ENCODE measurements at places on chromosomes 5 and 9.

GRCh38 chr9:99197124-99197630 is 24.6 kb downstream of the ALG2 start:
- peaks cover 25% of the 10 kb centered on the region for H3K4me1 ChIP-seq
- no peak for ATAC-seq
- no peak overlapping the region for H3K4me3 ChIP-seq
- peaks cover 5% of the 10 kb centered on the region for H3K36me3 ChIP-seq

DNA sequence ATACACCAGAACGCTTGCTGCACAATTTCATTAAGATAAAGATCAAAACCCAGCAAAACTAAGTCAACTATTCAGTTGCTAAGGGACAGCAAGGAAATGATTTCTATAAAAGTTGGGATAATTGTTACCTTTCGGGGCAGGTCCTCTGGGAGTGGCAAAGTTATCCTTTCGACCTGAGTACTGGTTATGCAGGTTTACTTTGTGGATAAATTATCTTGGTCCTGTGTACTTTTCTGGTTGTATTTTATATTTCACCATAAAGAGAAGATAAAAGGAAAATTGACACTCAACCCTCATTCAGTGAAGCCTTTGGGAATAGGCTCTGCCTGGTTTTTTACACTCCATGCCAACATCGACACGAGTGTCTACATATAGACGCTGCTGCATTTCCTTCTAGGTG is 146.5 kb downstream of the SYK start:
- no peak overlapping the region for H3K27ac ChIP-seq
- no peaks in the 10 kb centered on the region for H3K4me1 ChIP-seq
- H3K4me3 ChIP-seq: no peak overlapping the region
- ATAC-seq: no peak

DNA sequence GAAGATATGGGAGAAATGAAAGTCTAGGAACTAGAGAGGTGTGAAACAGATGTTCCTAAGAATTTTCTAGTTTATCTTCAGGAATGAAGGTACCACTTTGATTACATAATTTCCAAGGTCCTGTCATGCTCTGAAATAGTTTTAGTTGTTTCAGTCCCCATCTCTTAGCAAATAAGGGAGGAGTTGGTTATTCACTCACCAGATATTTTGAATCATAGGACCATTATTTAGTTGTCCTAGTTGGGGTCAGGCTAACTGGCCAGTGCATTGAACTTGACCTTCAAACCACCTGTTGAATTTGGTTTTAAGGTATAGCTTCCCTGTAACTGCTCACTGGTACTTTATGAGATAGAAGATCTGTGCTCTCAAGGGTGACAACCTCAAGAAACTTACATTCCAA is 53.9 kb upstream of the TNFAIP8 start:
- peaks cover 77% of the 10 kb centered on the region for H3K4me1 ChIP-seq
- H3K4me3 ChIP-seq: no peak overlapping the region
- peaks cover 21% of the 10 kb centered on the region for H3K36me3 ChIP-seq
- ATAC-seq: no peak
- H3K27me3 ChIP-seq: no peaks in the 10 kb centered on the region

- H3K27me3 ChIP-seq: no peaks in the 10 kb centered on the region
- no peak overlapping the region for H3K4me3 ChIP-seq
- peaks cover 29% of the 10 kb centered on the region for H3K4me1 ChIP-seq
- H3K36me3 ChIP-seq: peaks cover 48% of the 10 kb centered on the region
- ATAC-seq: no peak
- no peak overlapping the region for H3K27ac ChIP-seq
Measured at GRCh38 chr5:169923988-169924387, 56.3 kb downstream of the INSYN2B start.

- H3K4me3 ChIP-seq: no peak overlapping the region
- no peak for ATAC-seq
- no peak overlapping the region for H3K27ac ChIP-seq
- peaks cover 15% of the 10 kb centered on the region for H3K27me3 ChIP-seq
Measured at GRCh38 chr5:33848554-33848953, 43.2 kb downstream of the ADAMTS12 start.

DNA sequence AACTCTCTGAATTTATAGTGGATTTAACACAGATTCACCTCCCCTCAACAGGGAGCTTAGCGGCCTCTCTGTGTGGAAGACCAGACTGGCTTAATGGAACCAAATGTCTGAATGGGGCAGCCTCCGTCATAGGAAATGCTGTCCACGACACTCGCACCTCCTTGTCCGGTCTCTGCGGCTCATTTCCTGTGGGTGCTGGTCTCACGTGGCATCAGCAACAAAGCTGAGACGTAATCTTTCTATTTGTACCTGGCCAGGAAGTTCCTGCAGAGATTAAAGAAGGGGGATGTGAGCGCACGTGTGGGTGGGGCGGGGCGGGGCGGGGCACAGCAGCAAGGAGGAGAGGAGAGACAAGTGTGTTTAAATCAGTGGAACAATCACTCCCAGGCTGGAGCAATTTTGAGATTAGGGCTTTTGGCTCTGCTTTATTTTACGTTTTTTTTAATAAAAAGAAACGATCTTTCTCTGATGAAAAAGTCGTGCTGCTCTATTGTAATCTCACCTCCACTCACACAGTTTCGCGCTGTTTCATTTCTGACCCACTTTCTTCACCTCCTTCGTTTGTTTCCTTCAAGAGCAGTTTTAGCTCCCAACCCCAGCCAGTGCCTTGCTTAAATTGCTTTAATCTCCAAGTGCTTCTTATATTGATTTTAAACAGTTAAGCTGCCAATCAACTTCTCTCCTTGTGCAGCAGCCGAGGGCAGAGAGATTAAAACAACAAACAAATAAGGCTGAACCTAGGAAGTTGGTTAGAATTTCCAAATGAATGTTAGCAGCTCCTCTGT is 132.2 kb upstream of the ASTN2 start:
- peaks cover 5% of the 10 kb centered on the region for H3K4me1 ChIP-seq
- no peak overlapping the region for H3K4me3 ChIP-seq
- no peak overlapping the region for H3K27ac ChIP-seq
- peak; percentile 10 for ATAC-seq

- H3K36me3 ChIP-seq: peaks cover 6% of the 10 kb centered on the region
- peaks cover 26% of the 10 kb centered on the region for H3K4me1 ChIP-seq
- H3K4me3 ChIP-seq: no peak overlapping the region
Measured at GRCh38 chr9:129571298-129572051, 49.4 kb downstream of the C9orf50 start.

- H3K4me1 ChIP-seq: no peaks in the 10 kb centered on the region
- H3K36me3 ChIP-seq: peaks cover 2% of the 10 kb centered on the region
- no peak overlapping the region for H3K27ac ChIP-seq
- peaks cover 36% of the 10 kb centered on the region for H3K27me3 ChIP-seq
Measured at GRCh38 chr9:135632841-135633240, 6.5 kb downstream of the GLT6D1 start.

- peaks cover 30% of the 10 kb centered on the region for H3K27me3 ChIP-seq
- no peak overlapping the region for H3K27ac ChIP-seq
- no peak overlapping the region for H3K4me3 ChIP-seq
- H3K36me3 ChIP-seq: no peaks in the 10 kb centered on the region
- no peak for ATAC-seq
Measured at GRCh38 chr9:89917861-89918260, 313.0 kb downstream of the GADD45G start.

- no peak for ATAC-seq
- peak overlapping the region; percentile 11 for H3K27ac ChIP-seq
- H3K4me1 ChIP-seq: peaks cover 11% of the 10 kb centered on the region
- no peaks in the 10 kb centered on the region for H3K36me3 ChIP-seq
- no peak overlapping the region for H3K4me3 ChIP-seq
Measured at GRCh38 chr5:134509308-134510040, 16.0 kb upstream of the JADE2 start.

GRCh38 chr9:128163027-128163515 is 3.0 kb downstream of the BBLN start:
- no peak overlapping the region for H3K4me3 ChIP-seq
- H3K27ac ChIP-seq: no peak overlapping the region
- no peaks in the 10 kb centered on the region for H3K27me3 ChIP-seq
- ATAC-seq: no peak
- peaks cover 28% of the 10 kb centered on the region for H3K4me1 ChIP-seq
